EH (cell line): ENCODE measurements at places on chromosomes 12 and 14.

GRCh38 chr14:78978896-78979295, 808.7 kb downstream of the NRXN3 start:
- no peak for DNase-seq

DNA sequence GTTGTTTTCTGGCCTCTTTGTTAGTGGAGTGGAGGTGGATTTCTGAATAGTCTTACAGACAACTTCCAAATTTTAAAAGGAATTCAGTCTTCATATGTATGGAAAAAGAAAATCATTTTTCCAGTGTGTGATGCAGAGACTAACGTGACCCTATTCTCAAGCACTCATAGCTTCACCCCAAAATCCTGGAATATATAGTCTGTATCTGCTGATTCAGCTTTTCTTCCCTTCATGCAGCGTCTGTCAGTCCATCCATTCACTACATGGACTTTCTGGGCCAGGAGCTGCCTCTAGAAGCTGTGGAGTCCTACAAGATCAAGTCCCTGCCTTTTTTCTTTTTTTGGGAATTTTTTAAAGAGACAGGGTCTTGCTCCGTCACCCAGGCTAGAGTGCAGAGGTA, 23.8 kb downstream of the KLC1 start:
- DNase-seq, result no peak

GRCh38 chr14:95221531-95221930, 64.2 kb upstream of the DICER1 start:
- no peak for DNase-seq

- no peak for DNase-seq
These were observed 47.1 kb upstream of the CDKN3 start for GRCh38 chr14:54349713-54350112.

DNA sequence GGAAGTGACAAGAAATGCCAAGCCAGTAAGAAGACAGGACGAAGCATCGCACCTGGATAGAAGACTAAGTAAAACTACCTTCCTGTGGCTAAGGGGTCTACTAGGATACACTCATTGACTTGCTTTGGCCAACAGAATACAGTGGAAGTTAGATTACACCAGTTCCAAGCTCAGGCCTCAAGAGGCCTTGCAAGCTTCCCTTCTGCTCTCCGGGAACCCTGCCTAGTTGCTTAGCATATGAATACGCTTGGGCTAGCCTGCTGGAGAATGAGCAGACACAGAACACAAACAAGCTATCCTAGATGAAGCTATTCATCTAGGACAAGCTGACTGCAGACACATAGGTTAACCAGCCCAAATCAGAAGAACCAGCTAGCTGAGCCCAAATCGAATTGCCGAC, 97.0 kb downstream of the DPF3 start:
- DNase-seq, result no peak

DNA sequence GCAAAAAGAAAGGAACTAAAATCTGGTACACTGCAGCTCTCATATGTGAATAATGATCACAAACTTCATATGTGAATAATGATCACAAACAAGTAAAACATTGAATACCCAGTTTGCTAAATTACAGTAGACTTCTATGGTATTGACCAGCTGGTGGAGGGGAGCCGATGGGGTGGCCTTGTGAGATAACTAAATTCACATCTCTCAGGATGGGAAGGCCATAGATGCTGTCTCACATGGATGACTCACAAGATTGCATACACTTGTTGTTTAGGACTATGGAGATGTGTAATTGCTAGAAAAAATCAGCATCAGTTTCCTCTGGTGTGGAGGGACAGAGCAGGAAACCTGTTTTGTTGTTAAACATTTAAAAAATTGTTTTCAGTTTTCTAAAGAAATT, 49.2 kb downstream of the ACACB start:
- DNase-seq, result no peak

- no peak for DNase-seq
These were observed 29.5 kb downstream of the VPS37B start for GRCh38 chr12:122866379-122866778.

DNA sequence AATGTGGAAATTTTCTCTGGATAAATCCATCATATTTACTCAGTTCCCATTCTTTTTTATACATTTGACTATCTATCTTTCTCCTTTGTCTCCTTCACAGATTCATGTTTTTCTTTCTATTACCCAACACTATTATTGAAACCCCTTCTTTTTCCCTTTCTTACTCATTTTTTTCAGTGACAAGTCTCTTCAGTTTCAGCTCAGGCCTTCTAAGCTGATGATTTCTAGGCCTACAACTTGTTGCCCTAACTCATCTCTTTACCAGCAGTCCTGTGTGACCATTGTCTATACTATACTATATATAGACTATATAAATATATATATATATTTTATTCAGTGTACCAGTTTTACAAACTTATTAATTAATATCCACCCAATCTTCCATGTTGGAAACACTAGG, 31.8 kb downstream of the SLC16A7 start:
- DNase-seq, result no peak

GRCh38 chr14:78479127-78479780, 309.1 kb downstream of the NRXN3 start:
- no peak for DNase-seq

GRCh38 chr12:52543985-52544883, 8.7 kb downstream of the KRT71 start:
- peak; percentile 42 for DNase-seq

DNA sequence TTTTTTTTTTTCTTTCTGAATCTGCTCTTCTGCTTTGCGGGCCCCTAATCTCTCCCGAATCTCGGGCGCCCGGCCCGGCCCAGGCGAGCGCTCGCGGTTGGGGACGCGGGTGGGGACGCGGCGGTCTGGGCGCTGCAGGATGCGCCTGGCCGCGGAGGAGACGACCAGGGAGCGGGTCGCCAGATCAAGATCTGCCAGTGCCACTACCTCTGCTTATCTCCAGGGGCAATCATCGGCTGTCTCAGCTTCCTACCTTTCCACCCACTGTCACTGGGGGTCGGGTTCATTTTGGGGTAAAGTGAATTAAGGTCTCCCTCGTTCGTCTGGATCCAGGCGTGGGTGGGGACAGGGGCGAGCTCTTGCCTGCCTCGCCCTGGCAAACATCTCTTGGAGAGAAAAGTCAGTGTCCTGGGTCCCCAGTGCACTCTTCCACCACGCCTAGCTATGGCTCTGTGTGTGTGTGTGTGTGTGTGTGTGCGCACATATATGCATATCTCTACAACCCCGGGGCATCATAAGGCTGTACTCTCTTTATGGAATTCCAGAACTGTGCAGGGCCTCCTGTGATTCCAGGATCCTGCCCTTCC, 422.3 kb downstream of the VRK1 start:
- DNase-seq, result no peak

DNA sequence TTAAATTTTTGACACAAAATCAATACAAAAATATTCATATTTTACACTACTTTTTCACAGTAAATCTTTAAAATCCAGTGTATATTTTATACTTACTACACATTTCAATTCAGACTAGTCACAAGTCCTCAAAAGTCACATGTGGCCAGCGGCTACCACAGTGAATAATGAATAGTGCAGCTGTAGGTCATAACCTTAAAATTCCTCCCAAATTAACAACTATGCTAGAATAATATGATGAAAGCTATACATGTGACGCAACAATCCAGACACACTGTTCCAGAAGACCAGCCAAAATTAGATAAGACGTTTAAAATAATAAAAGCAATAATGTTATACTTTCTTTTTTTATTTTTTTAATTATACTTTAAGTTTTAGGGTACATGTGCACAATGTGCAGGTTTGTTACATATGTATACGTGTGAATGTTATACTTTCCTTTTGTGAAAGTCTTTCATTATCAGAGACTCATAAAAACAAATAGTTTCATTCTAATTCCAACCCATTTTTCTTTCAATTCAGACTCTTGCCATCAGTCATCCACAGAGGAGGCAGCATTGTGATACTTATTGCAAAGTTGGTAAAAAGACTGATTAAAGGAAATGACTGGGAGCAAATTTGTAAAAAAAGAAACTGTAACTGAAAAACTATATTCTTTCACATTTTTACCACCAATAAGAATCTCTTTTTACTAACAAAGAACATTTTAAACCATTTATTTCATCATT, 67.0 kb downstream of the C2CD5 start:
- peak; percentile 86 for DNase-seq

DNA sequence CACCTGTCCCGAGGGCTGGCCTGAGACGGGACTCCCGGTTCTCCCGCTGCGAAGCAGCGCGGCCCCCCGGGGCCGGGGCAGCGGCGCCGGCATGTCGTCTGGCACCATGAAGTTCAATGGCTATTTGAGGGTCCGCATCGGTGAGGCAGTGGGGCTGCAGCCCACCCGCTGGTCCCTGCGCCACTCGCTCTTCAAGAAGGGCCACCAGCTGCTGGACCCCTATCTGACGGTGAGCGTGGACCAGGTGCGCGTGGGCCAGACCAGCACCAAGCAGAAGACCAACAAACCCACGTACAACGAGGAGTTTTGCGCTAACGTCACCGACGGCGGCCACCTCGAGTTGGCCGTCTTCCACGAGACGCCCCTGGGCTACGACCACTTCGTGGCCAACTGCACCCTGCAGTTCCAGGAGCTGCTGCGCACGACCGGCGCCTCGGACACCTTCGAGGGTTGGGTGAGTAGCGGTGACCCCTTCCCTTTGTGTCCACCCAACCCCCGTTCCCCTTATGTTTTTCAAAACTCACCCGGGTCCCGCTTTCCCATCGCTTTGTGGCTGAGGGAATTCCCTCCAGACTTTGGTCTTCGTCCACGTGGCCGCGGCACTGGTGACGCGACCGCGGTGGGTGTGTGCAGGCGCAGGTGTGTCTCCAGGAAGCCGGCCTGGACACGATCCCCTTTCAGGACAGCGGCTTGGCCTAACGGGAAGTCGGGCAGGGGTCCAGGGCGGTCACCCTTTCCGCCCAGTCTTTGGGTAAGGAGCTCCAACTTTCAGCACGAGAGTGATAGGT, 826 bp downstream of the PRKCH start:
- DNase-seq, result no peak

GRCh38 chr12:9327320-9327719, 119.1 kb upstream of the PZP start:
- no peak for DNase-seq

DNA sequence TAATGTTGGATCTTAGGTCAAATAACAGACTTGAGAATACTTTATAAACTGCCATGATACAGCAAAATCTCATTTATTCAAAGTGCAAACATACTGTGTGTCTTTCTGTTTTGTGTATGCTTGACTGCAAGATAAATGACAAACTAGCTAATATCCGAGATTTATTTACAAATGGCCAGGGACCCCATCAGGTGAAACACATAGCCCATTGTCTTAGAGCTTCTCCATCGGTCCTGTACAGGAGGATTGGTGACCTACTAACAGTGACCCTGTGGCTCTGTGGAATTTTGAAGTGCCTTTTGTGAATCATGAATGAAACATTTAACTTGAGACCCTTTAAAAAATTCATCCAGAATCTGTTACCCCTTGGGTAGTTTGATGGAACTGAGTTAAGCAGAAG, 27.1 kb downstream of the SLC25A29 start:
- DNase-seq, result no peak

DNA sequence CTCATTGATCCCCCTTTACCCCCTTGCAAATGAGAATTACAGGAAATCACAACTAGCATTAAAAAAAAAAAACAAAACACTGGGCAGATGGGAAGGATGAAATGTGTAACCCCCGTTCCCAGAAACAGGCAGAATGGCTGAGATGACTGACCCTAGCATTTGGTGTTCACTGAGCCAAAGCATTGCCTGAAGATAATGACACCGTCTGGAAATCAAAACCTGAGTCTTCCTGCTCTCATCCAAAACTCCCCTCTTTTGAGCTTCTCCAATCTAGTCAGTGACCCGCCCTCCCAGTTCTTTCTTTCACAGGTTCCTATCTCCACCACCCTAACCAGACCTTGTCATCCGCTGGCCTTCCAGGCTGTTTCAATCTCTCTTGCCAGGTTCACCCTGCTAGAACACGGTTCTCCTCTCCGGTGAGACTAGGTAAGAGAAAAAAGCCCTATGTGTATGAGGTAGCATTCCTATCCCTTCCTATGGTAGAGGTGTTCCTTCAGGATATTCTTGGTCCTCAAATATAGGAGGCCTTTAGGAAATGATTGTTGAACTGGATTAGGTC, 21.3 kb downstream of the SUSD6 start:
- DNase-seq, result no peak

DNA sequence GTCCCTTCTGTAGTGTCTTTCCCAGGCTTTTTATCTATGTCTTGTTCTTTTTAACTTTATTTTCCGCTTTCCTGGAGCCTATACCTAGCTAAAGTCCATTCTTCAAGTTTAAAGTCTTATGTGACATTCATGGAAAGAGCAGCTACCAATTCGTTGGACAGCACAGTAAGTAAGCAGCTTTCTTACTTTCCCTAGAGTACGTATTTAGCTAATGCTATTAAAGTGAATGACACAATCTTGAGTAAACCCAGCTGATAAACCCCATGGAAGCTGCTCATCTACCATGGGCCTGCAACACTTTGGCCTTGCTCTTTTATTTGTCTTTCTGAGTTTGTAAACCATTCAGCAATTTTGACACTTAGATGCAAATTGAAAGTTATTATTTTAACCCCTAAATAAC, 30.0 kb downstream of the ALX1 start:
- DNase-seq, result no peak

GRCh38 chr12:111532751-111533150, 66.4 kb downstream of the ATXN2 start:
- no peak for DNase-seq

DNA sequence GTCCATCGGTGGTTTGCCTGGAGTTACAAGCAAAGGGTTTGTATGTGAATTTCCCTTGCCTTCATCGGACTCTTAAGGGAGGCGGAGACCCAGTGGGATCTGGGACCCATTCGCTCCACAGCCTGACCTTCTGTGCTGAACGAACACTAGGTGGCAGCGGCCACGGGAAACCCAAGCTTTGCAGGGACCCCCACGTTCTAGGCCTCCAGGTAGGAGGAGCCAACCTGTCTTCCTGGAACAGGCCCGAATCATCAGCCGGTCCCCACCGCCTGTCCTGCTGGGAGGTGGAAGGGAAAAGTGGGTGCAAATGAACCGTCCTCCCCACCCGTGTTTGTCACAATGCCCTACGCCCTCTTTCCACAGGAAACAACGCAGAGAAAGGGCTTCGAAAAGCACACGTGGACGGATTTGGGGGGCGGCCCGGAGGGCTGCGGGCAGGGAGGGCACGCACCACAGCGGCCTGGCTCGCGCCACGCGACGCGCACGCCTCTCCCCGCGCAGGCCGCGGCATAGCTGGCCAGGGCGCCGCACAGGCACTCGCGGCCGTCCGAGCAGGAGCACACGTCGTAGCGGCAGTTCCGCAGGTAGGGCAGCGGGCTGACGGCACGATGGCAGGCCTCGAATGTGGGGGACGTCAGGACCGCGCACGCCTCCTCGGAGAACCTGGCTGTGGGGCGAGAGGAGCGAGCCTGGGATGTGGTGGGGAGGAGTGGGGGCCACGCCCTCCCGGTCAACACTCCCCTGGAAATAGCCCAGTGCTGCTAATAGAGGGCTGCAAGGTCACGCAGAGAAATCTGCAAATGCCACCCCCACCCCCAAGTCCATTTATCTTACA, 67.8 kb downstream of the VWF start:
- no peak for DNase-seq
